DMS79 treated with DMSO at 0.1 percent for 48 hours (cell line): ENCODE measurements at places on chromosomes 3 and 15.

DNA sequence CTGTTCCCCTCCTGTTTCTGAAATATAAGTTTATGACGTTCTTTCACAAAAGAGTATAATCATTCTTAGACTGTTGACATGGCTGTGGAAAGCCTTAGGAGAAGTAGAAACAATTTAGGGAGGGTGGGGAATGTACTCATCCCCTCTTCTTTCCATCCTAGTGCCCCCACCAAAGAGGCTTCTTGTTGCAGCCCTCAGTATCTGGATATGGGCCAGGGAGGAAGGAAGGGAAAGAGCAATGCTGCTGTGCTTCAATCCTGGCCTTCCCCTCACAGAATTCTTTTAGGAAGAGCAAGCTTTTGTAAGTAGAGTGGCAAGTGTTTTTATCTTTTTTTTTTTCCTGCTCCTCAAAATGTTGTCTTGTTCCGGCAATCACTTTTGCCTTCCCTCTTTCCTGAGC, 1.7 kb downstream of the INAFM2 start:
- DNase-seq = no peak

DNA sequence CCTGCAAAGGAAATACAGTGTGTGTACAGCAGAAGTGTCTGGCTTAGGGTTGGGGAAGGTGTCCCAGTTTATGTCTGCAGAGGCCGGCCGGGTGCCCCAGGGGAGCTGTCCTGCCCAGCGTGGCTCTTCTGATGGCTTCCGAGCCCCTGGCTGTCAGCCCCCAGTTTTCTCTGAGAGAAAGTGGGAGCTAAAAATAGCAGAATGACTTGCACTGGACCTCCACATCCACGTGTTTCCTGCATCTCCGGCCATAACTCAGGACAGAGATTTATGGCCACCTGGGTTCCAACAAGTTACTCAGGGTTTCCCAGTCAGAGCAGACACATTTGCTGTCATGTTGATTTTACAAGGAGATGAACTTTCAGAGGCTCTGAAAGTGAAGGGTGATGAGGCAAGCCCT, 192.0 kb downstream of the ATP10A start:
- no peak for DNase-seq

GRCh38 chr3:125125821-125126245, 70.0 kb upstream of the HEG1 start:
- no peak for DNase-seq

DNA sequence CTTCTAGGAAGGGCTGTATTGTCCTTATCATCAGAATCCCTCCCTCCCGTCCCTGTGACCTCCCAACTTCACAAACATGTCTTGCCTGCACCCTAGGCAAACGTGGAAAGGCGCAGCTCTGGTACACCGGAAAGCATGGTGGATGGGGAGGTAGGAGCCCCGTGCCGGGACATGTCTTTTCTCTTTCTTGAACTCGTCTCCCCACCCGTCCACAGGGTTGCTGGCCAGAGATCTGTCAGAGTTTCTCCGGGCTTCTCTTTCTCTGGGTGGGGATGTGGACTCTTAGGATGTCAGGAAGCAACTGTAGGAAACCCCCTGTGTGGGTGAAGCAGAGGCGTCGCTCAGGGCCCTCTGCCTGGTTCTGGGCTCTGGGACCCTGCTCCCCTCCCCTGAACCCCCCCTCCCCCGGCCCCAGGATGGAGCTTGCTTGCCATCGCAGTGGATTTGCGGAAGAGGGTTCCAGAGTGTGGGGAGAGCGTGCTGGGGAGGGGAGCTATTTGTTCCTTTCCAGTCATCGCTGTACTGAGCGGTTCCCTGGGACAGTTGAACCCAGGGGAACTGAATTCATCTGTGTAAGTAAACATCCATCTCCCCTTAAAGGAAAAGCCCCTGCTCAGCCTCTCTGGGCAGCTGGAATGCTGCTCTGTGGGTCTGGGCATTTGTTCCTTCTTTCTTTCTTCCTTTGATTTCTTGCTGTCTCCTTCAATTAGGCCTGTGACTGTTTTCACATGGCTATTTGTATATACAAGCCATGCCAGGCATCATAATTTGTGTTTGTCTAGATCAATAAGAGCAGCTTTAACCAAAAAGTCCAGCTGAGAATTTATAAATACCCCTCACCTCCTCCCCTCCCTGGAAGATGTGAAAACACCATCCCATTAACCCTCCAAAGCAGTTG, 72.8 kb downstream of the SMAD3 start:
- DNase-seq = no peak

DNA sequence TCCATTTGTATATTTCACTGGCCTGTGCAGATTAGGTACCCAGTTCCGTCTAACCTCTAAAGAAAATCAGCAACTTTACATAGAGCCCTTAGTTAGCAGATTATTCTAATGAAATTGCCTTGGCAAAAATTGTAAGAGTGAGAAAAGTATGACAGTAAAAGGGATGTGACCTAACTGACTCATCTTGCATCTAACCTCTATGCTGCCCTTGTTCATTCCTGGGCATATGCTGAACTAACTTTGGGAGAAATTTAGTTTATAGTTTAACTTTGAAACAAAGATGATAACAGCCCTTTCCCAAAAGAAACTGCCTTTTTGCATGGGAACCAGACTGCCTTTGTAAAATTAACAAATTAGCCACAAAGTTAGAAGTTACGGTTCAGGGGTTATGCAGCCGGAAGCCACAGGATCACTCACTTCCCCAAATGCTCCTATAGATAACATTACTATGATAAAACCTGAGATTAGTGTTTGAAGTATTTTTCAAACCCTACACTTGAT, 839.8 kb upstream of the ALCAM start:
- DNase-seq = no peak

- no peak for DNase-seq
Observed at GRCh38 chr3:108479224-108479623, 31.2 kb downstream of the MYH15 start.

GRCh38 chr15:62706317-62706716, 336.2 kb upstream of the TPM1 start:
- DNase-seq = no peak

DNA sequence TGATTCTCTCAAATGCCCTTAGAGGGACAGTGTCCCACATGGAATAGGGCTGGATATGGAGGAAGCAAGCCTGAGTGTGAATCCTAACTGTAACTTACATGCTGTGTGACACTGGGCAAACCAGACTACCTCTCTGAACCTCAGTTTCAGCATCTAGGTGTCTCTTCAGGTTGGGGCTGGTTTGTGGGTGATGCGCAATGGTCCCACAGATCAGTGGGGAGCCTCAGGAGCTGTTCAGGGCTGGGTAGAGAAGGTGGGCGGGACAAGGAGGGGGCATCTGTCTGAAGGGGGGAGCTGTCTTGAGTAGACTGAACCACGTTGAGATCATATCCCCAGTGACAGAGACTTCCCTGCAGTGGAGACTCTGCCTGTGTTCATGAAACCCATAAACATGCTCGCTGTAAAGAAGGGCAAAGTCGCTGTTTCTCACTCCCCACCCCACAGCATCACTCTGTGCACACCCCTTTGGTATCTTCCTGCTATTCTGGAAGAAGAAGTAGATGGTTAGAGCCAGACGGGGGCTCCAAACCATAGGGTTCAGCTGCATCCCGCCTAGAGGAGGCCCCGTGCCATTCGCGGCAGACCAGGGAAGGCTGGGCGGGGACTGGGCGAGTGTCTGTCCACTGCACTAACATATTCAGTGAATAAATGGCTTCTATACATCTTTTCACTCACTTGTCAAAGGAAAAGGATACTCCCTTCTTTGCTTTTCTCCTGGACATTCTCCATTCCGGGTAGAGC, 28.4 kb downstream of the SRPRB start:
- DNase-seq = no peak

DNA sequence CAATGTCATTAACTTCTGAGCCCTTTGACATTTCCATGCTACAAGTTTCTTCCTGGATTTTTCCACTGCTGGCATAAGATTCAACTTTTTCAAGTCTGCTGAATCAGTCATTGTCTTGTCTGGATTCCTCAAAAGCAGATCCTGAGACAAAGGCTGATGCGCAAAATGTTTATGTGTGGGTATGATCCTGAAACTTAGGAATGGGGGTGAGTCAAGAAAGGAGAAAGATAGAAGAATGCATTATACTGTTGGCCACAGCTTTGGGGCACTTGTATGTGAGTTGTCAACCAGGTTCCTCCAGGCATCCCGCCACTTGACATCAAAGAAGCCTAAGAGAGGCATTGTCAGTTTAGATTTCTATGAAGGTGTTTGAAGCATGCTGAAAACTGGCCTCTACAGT, 50.4 kb downstream of the FOXB1 start:
- no peak for DNase-seq

DNA sequence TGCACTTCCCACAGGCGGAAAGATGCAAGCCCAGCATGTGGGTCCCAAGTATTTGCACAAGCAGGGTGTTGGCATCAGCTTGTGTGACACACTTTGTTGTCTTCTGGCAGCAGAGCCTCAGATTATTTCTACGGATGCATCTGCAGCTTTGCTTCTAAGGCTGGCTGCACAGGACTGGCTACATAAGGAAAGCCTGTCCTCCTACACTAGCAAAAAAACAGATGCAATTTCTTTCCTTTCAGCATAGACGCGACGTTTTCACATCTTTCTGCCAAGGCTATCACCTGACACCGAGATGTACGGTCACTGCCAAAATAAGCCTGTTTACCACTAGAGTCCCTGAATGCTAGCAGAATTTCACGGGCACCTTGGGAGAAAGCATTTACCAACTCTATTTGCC, 13.5 kb downstream of the MRPS11 start:
- DNase-seq = no peak

GRCh38 chr3:190424108-190424477, 25.6 kb downstream of the TMEM207 start:
- no peak for DNase-seq

DNA sequence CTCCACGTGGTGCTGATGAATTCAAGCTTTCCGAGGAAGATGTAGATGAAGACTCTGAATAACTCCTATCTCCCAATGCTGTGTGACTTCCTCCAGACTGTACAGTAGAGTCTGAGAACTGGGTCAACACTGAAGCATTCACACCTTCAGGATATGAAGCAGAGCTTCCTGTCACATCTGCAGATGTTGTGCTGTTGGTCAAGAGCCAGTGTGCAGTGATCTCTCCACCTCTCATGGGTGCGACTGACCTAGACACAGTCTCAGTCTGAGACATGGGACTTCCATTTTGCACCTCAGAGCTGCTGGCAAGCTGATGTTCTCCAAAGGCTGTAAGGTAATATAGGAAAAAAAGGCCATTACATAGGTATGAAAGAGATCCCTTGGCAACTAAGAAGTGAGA, 36.5 kb downstream of the HEG1 start:
- no peak for DNase-seq

DNA sequence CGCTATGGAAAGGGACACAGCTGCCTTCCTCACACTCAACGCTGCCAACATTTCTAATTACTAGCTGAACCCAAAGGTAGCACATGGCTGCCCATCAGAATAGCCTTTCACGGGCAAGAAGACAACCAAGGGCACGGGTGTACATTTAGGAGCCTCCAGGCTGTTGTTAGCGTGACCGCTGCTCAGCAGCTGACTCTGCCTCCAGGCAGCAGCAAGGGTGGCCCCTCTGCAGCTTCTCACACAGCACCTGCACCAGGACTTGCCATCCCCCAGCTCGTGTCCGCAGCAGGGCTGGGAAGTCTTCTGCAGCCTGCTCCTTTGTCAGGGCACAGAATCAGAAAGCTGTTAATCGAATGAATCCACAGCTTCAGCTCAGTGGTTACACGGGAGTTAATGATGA, 146.8 kb downstream of the ADAMTS17 start:
- DNase-seq = no peak

- DNase-seq = no peak
Observed at GRCh38 chr3:109643590-109643989, 306.2 kb upstream of the DPPA4 start.

- DNase-seq = no peak
Observed at GRCh38 chr3:163185721-163186350, 1689.2 kb downstream of the OTOL1 start.

GRCh38 chr15:69958496-69959084, 139.1 kb downstream of the TLE3 start:
- no peak for DNase-seq

DNA sequence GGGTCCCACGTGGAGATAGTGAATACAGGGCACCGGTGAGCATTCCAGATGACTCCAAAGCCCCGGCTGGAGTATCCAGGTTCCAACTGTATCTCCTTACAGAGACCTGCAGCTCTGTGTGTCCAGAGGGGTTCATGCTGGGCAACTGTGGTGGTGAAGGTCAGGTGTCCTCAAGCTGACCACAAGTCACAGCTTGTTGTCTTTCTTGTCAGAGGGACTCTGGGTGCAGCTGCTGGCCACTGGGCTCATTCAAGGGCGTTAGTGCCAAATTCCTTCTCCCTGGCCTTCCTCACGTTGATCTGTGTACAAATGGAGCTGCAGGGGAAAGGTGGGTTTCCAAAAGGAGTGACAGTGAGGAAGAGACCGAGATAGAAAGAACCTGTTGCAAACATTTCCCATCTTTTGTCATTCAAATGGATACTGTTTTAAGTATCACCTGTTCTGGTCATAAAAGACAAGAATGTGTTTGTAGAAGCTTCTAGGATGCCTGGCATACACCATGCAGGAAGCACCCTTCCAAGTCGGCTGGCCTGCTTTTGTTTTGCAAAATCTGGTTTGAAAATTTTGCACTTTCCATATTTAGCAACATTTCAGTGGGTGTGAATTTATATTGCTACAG, 52.5 kb downstream of the CEMIP start:
- DNase-seq = no peak

DNA sequence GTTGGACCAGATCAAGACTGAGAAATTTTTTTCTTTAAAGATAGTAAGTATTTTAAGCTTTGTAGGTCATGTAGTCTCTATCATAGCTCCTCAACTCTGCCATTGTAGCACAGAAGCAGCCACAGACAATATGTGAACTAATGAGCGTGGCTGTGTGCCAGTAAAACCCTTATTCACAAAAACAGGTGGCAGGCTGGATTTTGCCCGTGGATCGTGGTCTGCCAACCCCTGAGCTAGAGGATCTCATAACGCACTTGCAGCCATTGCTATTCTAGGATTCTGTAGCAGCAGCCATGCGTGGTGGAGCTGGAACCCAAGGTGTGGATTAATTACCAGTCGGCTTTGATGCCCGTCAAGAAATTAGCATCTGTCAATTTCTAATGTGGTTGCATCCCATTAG, 68.7 kb upstream of the PLXNA1 start:
- peak; percentile 44 for DNase-seq

DNA sequence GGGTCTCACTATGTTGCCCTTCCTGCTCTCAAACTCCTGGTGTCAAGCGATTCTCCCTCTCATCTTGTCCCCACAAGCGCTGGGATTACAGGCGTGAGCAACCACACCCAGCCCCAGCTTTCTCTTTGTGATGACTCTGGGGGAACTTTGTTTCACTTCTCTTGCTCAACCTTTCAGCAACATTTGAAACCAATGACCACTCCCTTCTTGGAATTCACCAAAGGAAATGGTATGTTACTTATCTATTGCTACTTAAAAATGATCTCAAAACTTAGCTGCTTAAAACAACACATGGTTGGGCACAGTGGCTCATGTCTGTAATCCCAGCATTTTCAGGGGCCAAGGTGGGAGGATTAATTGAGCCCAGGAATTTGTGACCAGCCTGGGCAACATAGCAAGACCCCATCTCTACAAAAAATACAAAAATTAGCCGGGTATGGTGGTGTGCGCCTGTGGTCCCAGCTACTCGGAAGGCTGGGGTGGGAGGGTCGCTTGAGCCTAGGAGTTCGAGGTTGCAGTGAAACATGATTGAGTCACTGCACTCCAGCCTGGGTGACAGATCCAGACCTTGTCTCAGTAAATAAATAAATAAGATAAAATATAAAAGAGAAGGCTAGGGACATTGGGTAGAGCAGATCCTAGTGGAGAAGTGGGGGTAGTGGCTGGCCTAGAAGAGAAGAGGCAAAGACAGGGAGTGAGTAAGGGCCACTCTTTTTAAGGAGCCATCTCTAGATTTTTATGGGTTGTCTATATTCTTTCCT, 10.3 kb upstream of the COPG1 start:
- DNase-seq = no peak
